NCI-H748 treated with DMSO at 0.1 percent for 48 hours (cell line): ENCODE measurements at places on chromosomes 3 and 15.

DNA sequence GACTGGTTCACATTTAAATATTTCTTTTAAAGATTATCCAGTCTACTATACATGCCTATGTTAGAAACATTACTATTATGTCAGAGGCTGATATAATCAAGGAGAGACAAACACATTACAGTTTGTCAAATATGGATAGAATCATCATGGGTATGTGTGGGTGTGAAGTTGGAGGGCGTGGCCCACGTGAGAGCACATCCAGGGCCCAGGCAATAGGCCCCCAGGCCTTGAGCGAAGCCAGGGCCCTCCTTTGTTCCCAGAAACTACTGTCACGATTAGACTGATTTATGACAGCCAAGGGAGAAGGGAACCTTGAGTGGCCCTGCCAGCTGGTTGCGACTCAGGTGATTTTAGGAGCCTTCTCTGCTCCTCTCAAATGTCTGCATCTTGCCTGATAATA lies 26.9 kb upstream of the LDHAL6B start:
- DNase-seq, result no peak

- DNase-seq, result no peak
These were observed 15.5 kb upstream of the NCEH1 start for GRCh38 chr3:172726380-172726779.

DNA sequence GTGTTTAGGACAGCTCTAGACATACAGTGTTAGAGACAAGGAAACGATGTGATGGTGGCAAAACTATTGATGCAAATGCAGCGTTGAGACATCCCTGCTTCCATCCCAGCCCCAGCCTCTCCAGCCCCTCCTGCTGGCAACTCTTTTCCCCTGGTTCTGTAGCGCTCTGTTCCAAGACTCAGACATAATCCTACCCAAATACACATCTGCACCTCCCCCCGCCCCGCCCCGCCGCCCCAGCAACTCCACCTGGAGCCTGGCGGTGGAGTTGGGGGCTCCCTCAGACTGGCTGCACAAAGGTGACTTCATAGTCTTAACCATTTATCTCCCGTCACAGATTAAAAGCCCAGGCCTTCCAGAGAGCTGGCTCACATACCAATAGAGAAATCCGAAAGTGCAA lies 7.2 kb upstream of the SEC22A start:
- DNase-seq, result no peak

- DNase-seq, result peak; percentile 48
These were observed 404.1 kb upstream of the ATP11B start for GRCh38 chr3:182389071-182389815.

DNA sequence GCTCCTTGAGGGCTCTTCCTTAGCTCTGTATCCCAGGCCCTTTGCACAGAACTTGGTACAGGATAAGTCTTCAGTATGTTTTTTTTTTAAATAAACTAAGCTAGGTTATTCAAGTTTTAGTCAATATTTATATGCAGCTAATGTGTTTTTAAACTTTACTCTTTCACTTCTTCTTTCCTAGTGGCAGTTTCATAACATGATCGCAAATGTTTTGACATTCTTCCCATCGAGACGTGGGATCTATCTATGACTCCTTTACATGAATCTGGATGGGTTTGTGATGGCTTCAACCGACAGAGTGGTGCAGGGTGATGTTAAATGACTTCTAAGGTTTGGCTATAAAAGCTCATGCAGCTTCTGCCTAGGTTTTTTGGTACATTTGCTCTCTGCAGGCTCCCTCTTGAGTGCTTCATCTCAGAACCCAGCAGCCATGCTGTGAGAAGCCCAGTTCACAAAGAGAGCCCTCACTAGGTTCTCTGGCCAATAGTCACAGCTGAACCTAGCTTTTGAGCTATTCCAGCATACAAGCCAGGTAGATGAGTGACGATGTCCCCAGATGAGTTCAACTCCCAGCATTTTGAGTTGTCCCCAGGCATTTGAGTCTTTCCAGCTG lies 13.5 kb upstream of the MECOM start:
- DNase-seq, result no peak

DNA sequence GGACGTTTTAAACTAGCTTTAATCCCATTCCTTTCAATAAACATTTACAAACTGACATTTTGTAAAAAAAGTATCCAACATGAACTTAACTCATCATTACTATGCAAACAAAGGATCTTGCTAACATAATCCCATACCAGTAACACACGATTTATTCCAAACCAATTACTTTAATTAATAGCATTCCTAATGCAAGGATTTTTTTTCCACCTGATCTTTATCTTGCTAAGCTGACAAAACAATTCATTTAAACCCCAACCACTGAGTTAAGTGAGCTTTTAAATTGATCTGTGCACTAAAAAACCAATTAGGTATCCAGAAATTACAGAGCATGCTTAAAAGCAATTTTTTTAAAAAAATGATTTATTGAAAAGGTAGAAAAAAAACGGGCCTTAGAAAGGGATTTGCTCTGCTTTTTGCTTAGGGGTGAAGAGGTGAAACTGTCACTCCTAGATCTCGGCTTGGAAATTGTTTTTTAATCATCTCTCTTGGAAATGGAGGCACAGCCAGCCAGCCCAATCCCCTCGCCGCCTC lies 1.2 kb downstream of the SH3BP5 start:
- no peak for DNase-seq

- no peak for DNase-seq
These were observed 561 bp downstream of the RPAP1 start for GRCh38 chr15:41543521-41543870.

DNA sequence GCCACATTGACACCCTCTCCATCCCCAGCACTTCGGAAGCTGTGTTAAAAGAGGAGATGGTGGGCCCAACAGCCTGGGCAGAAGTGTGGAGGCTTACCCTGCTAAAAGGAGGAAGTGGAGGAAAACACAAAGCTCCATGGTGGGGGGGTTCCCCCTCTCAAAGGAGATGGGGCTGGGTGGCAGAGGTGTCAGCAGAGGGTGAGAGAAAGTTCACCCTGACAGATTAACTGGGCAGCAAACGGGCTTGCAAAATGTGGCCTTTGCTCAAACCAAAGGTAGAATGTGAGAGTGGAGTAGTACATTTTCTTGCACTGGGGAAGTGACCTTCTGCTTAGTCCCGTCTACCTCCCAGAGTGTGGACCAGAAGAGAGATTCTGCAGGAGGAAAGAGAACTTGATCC lies 44.7 kb downstream of the MYO1E start:
- DNase-seq, result no peak

DNA sequence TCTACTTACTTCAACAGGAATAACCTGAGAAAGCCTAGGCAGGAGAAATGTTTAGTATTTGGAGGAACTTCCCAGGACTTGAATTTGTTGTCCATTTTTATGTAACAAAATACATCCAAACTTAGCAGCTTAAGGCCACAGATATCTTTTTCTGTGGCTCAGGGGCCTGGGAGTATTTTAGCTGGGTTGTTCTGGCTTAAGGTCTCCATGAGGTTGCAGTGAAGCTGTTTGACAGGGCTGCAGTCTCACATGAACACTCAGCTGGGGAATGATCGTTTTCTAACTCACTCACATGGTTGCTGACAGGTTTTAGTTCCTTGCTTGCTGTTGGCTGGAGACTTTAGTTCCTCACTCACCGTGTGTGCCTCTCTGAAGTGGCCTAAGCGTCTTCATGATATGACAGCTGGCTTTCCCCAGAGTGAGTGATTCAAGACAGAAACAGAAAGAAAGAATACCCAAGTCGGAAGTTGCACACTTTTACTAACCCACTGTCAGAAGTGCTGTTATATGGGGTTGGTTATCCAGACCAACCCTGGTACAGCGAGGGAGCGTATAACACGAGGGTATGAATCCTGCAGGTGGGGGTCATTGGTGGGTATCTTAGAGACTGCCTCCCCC lies 229.7 kb upstream of the TBL1XR1 start:
- DNase-seq, result no peak

DNA sequence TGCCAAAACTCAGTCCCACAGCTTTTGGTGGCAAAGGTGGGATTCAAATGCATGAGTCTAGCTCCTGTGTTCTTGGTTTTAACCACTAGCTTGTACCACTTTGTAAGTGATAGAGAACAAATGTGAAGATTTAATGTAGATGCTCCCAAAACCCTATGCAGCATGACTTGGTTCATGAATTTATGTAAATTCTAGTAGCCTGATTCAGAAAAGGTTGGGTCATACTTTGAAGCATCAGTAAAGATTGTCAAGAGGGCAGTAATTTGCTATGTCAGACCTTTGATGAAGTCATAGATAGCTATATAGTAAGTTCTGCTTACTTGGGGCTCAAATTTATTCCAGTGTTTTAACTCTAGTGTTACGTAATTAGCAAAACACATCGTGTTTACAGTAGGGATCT lies 75.6 kb downstream of the VPS8 start:
- no peak for DNase-seq

- peak; percentile 41 for DNase-seq
These were observed 433.8 kb upstream of the SUCLG2 start for GRCh38 chr3:68088216-68088615.

DNA sequence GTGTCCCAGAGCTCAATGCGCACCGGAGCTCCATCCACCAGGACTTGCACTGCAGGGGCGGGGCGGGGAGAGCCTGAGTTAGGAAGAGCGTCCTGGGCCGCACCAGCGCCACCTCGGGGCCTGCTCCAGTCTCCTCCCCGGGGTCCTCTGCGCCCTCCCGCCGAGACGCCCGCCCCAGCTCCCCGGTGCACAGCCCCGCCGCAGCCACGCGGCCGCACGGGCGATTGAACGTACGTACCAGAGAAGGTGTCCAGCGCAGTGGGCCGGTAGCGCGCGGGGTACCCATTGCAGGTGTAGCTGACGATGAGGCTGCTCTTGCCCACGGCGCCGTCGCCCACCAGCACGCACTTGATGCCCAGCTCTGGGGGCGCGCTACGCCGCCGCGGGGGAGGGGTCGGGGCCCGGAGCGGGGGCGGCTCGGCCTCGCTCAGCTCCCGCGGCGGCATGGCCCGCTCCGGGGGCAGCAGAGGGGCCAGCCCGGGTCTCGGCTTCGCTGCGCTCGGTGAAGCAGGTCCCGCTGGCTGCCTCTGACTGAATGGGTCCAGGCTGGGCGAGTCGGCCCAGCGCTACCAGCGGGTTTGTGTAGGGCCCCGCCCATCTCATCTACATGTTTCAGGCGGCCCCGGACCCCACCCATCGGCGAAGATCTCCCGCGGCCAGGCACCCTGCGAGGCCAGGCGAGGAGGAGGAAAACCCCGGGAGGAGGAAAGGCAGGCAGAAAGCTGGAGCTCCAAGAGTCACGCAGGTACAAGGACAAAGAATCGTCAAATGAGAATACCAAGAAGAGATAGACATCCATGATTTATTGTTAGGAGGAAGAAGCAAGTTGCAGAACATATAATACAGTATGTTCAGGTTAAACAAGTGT lies at the start of gene RHOV:
TSS of gene RHOV (minus strand) at position 541 of the 868 bp plus-strand sequence. CDS start at position 446, 95 bp downstream.
- peak; percentile 35 for DNase-seq

GRCh38 chr3:115823083-115823482 lies 199.8 kb downstream of the GAP43 start:
- no peak for DNase-seq

- DNase-seq, result no peak
These were observed 8.6 kb upstream of the CSK start for GRCh38 chr15:74773329-74773728.

DNA sequence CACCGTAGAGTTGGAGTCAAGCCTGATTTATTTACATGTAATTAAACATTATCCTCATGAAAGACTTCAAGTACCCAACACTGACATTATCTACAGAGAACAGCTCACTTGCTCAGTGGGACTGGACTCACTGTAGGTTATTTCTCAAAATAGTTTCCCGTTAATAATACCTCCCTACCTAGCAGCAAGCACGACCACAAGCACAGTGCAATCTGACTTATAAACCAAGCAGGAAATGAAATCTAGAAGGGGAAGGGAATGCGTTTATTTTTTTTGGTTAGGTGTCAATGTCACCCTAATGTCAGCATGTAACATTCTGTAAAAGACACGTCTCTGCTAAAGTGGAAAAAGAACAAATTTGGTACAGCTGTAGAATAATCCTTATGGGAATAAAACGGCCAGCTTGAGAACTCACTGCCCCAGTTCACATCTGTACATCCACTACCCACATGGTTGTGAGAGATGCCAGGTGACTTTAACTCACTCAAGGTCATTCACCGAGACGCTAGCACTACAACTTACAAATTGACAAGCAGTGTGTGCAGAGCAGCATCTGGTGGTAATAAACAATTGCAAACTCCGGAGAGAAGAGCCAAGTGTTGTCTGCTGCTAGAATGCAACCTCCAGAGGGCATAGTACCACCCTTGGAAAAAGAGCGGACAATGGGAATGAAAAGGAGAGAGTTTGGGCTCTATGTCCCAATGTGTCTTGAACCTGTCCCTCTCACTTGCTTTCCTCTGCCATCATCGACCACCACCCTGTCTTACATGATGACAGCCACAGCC lies 242.5 kb downstream of the CADPS start:
- DNase-seq, result no peak

DNA sequence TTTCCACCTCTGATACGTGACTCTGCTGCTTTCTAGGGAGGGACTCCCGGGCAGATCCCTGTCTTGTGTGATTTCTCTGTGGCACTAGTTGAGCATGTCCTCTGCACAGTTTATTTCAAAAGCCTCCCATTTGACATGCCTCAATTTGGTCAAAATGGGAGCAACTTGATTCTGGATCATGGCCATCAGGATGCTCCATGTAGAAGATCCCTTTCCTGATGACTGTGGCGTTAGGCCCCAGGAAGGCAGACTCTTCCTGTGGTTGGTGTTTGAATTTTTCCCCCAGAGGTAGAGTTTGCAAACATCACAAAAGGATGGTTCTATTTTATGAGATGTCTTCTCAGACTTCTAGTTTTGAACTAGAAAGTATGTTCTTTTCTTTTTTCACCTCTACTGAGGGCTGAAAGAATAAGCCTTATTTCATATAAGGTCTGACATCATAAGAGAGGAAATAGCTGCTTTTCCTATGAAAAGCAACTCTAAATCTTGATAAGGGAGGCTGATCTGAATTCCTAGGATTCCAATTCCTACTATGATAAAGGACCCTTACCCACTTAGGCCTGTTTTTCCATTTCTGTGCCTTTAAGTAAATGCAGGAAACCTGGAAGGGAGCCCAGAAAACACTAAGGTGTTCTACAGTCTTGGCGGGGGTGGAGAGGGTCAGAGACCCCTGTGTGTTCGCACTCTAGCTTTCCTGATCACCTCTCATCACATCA lies 243.8 kb upstream of the CHRM5 start:
- no peak for DNase-seq

DNA sequence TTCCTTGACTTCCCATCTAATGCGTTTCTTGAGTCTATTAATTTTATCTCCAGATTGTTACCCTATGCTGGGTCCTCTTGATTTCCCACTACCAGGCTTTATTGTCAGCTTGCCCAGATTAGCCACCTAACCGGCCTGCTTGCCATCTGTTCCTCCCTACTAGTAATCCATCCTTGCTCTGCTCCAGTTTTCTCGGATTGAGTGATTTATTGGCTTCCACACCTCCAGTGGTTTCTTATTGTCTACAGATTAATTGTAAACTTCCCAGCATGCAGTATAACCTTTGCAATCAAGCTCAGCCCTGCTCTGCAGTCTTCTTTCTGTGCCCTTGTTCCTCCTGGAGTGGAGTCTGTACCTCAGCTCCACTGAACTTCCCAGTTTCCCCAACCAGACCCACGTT lies 63.4 kb downstream of the ARHGEF26 start:
- DNase-seq, result no peak

- no peak for DNase-seq
These were observed 2.2 kb downstream of the GLT8D1 start for GRCh38 chr3:52703341-52703740.

- no peak for DNase-seq
These were observed 130.5 kb upstream of the LMCD1 start for GRCh38 chr3:8371085-8371551.
